Left cardiac atrium (tissue), 4 donors: ENCODE measurements at places on chromosomes 6 and 20. TPM values are rescaled to one million over a fixed set of nuclear protein-coding genes. Genes with fewer than 3 reads are reported as not detected.

DNA sequence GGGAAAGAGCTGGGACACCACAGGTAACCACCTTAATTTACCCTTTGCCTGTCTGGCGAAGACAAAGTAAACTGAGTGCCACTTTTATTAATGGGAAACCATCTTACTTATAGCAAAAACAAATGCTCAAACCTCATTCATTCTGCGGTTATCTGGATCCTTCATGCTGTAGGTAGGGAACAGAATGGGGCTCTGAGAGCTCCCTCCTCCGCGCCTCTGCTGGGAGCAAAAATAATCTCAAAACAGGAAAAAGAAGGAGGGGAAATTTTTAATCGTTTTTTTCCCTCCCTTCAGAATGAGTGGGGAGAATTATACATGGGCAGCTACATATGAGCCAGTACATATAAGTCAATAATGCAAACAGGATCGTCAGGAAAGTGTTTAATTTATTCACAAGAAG, 177.3 kb downstream of the GMPR start:
- no peak for DNase-seq

DNA sequence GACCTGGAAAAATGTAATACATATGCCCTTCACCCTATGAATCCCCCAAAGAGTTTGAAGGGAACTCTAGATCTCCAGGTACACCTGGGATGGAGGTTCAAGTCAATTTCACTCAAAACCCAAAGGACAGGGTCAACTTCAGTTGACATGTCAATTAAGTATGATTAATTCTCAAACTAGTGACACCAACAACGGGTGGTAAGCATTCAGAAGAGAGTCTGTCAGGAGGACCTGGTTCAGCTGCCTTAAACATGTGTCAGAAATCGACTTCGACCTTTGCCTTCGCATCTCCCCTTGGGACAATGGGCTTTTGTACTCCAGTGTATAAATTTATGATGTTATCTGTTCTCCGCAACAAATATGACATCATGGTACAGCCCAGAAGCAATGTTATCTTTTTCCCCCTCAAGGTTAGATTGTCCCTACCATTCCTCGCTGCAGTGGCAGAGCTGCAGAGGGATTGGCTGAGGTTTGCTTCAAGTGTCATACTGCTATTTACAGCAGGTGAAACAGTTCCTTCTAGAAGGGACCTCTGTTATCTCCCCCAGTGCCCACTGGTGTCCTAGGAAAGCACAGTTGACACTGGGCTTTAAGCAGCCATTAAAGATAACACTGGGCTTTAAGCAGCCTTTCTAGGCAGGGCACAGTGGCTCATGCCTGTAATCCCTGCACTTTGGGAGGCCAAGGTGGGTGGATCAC, 94.7 kb upstream of the SNX9 start:
- no peak for DNase-seq

DNA sequence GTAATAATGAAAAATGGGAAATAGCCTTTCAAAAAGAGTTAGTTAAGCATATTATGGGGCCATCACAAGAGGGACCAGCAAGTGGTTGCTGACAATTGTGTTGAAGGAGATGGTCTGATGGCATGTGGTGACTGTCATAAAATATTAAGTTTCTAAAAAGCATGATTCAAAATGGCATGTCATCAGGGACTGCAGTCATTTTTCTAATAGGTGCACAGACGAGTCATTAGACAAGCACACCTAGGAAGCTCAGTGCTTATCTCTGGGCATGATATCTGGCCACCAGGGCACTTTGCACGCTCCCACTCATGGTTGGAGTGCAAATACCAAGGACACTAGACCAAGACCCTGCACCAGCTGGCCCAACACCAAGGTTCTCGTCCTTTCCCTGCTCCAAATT, 226.5 kb downstream of the ANKRD60 start:
- no peak for DNase-seq

GRCh38 chr6:20711518-20711917, 177.3 kb downstream of the CDKAL1 start:
- no peak for DNase-seq

The WFDC10B gene
- not detected for total RNA-seq
